ENCODE measurements at places on chromosomes 6 and 20.
A peak's percentile ranks its signal among the peaks of the same experiment; 100 is the strongest.

- DNase-seq, result no peak
Measured at GRCh38 chr6:79269877-79270276, 35.4 kb upstream of the HMGN3 start.

DNA sequence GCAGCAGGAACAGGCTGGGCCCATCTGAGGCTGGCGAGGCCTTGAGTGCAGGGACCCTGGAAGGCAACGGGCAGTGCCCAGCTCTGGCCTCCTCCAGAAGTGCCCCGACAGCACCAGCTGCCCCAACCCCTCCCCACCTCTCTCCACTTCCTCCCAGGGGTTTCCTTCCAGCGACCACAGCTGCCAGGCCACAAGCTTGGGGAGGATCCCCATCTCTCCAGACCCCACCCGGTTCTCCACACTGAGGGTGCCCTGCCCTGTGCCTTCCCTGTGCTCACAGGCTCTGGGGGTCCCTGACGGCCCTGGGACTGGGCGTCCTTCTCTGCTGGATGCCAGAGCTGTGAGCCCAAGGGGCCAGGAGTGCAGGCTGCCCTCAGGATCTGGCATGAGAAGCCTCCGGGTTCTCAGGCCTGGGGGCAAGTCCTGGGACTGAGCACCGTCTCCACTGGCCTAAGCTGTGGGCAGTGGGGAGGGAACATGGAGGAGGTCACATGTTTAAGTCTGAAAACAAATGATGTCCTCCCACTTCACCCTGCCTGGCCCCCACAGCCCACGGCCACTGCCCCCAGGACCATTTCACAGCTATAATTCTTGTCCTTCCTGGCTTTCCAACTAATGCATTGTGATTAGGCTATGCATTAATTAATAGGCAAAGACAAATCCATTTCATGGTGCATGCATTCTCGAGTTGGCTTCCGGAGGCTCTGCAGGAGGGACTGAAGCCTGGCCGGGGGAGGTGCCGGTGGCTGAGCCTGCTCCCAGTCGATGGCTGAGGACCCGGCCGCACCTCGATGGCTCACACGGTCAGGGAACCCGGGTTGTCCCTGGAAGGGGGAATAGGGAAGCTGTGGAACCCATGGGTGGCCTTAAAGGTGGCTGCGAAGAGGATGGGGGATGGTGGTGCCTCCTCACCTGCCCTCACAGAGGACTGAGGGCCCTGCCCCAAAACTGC is 24.4 kb downstream of the BHLHE23 start:
- no peak for DNase-seq

DNA sequence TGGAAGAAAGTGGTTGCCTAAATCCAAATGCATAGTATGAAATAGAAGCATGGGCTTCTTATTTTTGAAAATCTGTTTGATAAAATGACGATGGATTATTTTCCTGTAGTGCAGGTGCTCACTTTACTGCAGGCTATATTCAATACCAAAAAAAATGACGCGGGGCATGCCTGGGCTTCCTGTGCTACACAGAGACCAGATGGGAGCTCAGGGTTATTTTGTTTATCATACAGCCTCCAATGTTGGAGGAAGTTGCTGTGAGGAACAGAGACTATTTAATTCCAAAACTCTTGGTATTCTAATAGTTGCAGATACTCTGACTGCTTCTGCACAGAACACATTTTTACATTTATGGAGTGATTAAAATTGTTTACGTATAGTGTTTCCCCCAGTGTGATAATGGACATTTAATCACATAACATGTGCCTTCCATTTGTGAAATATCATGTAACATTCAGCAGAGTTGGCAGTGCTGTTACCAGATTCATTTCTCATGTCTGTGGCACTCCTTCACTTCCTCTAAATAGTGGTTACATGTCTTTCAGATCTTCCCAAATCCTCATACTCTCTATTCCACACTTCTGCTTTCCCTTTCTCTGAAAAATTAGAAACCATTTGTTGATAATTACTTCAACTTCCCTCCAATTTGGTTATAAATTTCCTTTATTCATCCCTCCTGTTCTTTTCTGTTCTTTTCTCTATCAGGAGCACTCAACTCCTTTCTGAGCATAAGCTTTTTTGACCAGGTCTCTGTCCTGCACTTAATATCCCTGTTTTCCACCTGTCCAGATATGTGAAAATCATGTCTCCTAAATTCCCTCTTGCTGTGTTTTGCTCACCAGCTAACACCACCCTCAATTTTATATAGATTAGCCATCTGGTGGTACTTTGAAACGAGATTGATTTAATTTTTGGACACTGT is 121.6 kb downstream of the ADGRB3 start:
- DNase-seq, result no peak

DNA sequence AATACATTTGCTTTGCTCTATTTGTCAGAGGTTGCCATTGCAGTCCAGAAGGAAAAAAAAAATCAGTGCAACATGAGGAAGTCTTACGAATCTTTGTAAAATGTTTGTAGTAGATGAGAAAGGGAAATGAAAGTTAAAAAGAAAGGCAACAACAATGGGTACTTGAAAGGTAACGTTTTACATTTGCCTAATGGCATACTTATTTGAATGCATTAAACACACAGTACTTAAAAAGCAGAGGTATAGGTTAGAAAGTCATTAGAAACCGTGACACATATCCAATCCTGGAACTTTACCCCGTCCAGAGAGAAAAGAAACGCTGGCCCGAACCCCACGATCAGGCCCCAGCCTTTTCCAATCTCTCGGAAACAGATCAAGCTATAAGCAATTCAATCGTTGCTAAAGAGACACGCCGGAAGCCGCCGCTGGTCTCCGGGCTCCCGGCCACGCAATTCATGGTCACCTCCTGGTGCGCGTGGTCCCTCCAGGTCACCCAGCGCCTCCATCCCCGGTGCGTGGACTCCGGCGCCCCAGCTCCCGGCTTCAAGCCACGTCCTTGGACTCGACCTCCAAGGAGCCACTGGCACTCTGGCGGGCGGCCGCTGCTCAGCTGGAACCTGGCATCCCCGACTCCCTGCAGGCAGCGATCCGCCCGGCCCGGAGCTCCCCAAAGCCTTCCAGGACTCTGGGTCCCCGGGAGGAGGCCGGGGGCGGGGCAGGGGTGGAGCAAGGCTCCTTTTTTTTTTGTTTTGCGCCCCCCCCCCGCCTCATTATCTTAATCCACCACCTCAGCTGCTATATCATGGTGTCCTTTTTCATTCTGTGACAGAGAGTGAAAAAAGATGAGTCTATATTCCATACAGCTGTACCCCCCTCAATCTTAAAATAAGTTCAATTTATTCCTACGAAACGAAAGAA is at the start of gene SLC18B1:
TSS of gene SLC18B1 (minus strand) at position 687 of the 918 bp plus-strand sequence. CDS start at position 506, 181 bp downstream.
- DNase-seq, result peak; percentile 54

GRCh38 chr20:6744180-6744579 is 23.3 kb upstream of the BMP2 start:
- no peak for DNase-seq

- peak; percentile 76 for DNase-seq
Measured at GRCh38 chr6:137705160-137706082, 161.6 kb upstream of the TNFAIP3 start.

- no peak for DNase-seq
Measured at GRCh38 chr6:136084403-136084802, 165.7 kb downstream of the MTFR2 start.

DNA sequence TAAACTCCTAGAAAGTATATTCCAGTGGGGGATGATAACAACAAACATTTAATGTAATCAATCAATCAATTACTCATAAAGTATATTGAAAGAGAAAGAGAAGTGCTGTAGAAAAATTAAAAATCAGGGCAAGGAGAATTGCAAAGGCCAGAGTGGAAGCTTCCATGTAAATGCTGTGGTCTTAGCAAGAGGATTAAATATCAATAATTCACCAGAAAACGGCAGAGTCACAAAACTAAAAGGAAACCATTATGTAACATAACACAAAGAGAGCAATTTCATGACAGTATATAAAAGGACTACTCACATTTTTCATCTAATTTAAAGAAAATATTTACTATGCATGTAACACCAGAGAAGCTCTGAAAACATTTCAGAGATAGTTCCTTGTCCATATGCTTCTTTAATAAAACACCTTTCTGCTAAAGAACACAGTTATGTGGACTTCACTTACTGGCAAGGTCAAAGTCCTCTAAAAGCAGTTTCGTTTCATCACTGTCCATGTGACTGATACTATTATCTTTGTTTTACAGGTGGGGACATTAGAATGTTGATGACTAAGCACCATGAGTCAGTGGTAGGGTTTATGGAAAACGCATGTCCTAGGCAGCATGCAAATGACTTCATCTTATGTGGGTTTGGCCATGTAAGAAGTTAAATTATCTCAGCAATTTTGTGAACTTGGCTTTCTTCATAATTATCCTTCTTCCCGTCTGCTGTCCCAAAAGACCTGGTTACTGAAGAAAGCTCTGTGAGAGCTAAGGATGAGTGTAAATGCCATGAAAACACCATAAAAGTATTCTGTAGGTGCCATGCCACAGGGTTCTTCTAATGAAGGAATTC is 185.8 kb upstream of the TENT5A start:
- peak; percentile 72 for DNase-seq

GRCh38 chr6:39790772-39791171 is 1.4 kb upstream of the DAAM2 start:
- no peak for DNase-seq

GRCh38 chr6:165881806-165882205 is 218.8 kb upstream of the PDE10A start:
- DNase-seq, result no peak

DNA sequence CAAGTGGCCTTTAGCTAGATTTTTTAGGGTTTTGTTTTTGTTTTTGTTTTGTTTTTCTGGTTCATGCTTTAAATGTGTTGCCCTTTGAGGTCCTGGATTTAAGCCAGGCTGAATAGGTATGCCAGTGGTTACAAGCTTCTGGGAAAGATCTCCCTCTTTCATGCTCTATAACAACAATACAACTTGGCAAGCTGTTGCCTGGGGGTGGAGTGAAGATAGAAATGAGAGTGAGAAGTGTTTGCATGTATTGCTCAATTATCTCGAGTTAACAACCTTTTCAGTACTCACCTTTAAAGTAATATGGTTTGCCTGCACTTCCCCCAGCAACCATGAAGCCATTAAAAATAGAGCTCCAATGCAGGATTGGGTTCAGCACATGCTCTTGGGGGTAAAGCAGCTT is 19.2 kb upstream of the HAO1 start:
- no peak for DNase-seq

DNA sequence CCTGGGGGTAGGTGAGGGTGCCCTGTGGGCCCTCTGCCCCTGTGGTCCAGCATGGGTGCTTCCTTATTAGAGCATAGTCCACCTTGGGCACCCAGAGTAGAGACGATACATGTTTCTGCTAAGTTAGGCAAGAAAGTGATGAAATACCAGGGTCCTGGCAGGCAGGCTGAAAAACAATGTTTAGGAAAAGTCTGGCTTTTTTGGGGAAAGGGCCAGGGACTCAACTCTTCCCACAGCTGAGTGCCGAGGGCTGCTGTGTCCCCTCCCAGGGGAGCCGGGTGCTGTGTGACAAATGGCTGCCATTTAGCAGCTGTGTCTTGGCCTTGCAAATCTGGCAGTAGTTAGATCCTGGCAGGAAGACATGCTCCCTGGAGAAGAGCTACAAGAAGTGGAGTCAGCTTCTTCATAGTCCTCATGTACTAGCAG is 61.5 kb downstream of the RREB1 start:
- no peak for DNase-seq

DNA sequence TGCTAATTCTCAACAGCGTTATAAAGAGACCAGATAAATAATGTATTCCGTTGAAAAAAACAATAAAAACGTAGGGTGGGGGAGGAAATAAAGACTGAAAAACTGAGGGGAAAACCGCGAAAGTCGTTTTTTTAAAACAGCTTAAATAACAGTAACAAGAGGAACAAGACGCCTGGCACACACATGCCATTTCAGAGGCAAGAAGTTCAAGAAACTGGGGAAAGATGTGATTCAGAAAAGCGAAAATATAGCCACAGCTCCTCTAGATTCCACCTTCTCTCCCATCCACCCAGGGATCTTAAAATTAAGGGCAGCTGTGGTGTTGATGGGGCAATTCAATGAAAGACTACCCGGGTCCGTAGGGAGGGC is 1.3 kb downstream of the EPB41L2 start:
- DNase-seq, result no peak

DNA sequence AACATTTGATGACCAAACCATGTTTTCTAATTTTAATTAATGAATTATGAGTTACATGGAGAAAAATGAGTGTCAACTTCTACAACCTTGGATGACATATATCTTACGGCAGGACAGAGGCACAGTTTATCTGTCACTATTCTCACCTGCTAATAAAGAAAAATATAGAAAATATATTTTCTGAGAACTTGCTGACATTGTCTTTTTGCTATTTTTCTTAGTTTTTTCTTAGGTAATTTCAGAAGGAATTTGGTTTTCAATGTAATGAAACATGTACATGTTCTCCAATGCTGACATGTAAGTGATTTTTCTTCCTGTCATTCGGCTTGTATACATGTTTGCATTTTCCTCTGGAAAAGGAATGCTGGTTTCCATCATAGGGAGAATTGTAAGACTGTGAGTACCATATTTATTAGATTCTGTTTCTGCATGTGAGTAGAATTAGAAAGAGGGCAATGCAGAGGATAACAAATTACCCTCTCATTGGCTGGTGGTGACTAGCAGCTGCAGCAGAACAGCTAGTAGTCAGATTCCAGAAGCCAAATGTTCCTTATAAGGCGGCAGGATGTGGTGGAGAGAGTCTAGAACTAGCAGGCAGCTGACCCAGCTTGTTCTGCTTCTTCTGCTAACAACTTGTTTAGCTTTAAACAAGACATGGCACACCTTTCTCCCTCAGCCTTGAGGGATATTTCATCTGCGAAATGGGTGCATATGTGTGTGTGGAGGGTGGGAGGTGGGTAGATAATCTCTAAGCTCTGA is 132.8 kb upstream of the SPACA1 start:
- DNase-seq, result no peak

DNA sequence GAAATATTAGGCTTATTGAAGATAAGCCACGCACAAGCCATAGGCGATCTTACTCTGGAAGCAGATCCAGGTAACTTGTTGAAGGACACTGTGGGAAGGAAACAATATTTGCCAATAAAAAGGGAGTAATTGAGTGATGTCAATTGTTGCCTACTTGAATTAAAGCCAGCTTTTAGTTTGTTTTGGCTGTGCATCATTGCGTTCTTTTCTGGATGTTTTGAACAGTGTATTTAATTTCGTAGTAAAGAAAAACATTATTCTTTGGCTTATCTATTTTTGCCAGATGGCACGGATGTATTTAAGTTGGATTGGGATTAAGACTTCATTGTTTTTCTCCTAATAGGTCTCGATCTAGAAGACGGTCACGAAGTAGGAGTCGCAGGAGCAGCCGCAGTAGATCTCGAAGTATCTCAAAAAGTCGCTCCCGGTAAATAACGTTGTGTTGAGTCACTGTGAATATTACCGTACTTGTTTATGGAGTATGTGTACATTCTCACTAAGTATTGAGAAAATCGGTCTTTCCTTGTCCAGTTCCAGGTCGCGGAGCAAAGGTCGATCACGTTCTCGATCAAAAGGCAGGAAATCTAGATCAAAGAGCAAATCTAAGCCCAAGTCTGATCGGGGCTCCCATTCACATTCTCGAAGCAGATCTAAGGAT is 2.6 kb downstream of the SRSF6 start:
- DNase-seq, result no peak

All from Caco-2 (cell line).